ENCODE measurements at places on chromosomes 5 and 9.

DNA sequence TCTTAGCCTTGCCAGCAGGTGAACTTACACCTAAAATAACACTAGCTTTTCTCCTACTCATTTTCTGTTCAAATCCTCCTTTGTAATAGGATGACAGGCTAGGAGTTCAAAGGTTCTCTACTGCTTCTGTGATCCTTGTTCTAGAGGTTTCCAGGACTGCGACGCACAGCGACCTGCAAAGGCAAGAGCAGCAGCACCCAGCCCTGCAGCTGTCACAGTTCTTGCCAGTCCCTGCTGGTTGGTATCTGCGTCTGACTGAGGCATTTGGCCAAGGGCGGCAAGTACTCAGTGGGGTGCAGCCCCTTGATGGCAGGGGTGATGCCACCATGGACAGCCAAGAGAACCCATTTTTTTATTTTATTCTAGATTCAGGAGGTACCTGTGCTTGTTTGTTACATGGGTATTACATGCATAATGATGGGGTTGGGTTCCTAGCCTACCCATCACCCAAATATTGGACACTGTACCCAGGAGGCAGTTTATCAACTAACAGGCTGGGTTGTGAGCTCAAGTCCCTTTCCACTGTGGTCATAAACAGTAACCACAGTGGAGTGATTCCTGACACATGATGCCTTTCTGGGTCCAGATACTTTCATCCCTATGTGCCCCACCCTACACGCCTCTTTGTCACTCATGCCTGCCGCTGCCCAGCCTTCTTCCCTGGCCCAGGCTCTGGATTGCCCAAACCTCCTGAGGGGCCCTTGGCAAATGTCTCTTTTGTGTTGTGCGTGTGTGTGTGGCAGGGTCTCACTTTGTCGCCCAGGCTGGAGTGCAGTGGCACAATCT is 111.0 kb downstream of the GAPVD1 start:
- no peak for DNase-seq

DNA sequence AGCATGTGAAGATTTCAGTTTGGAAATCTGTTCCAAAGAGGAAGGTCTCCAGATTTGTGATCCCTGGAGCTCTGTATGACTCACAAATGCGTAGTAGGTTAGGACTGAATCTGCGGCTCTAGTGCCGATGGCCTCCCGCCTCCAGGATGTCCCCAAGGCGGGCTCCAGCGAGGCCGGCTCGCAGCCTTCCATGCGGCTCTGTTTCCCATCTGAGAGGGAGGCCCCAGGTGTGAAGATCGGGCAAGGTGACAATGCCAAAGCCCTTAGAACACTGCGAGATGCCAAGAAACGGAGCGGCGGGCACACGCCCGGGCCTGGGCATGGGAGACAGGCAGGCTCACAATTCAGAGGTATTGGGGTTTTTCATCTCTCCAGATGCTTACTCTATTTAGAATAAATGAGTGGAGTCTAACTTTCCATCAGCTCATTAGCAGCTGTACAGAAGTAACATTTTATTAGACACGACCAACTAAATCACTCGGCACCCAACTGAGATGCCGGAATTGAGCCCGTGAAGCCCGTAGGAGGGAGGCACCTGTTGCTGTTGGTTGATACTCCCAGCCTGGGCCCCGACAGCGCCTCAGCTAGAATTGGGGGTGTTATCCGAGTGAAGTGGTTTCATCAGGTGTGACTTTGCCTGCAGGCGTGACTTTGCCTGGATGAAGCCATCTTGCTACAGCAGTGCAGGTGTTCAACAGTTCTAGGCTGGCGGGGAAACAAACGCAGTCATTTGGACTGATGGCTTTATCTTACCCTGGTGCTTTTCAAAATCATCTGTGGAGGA is 7.4 kb upstream of the MRPS2 start:
- no peak for DNase-seq

DNA sequence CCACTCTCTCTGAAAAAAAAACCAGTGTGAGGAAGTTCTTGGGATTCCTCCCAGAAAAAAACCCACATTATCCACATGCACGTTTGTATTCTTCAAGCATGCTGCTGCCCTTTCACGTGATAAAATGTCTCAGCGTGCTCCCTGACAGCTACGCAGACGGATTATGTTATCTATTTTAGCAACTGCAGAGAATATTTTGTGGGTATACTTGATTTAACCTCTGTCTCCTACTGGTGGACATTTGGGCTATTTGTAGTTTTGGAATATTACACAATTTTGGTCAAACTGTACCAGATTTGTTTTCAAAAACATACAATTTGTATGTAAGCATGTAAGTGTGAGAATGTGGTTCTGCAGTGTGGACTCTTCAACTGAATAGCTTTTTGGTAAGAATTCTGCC is 10.7 kb downstream of the PRRC2B start:
- DNase-seq = peak; percentile 58

- DNase-seq = peak; percentile 51
Measured at GRCh38 chr9:4086119-4087090, 213.5 kb downstream of the GLIS3 start.

- peak; percentile 16 for DNase-seq
Measured at GRCh38 chr9:72954431-72955125, 1.7 kb upstream of the ALDH1A1 start.

DNA sequence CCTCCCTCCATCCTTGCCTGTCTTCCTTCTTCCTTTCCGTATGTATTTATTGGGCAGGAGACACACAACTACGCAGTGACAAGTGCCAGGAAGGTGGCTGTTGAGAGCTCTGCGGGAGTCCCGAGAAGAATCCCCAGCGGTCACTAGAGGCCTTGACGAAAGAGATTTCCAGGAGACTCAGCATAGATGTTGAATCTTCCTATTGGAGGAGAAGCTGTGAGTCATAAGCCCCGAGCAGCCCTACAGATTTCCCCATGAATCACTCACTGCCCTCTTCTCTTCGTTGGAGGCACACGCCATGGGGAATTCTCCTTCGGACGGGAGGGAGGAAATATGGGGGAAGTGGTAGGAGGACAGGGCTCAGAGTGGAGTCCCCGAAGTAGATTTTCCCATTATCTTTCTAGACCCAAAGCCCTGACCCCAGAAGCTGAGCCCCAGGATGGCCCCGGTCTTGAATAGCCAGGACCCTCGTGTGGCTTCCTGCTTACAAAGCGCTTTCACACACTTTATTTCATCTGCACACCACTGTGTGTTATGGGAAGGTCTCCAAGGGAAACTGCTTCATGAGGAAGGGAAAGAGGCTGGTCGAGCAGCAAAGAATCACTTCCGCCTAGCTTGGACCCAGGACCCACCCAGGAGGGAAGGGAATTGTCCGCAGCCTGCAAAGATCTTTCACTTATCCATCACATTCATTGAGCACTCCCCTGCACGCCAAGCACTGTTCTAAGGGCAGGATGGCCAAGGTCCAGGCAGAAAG is 12.7 kb downstream of the DUSP1 start:
- DNase-seq = peak; percentile 97

DNA sequence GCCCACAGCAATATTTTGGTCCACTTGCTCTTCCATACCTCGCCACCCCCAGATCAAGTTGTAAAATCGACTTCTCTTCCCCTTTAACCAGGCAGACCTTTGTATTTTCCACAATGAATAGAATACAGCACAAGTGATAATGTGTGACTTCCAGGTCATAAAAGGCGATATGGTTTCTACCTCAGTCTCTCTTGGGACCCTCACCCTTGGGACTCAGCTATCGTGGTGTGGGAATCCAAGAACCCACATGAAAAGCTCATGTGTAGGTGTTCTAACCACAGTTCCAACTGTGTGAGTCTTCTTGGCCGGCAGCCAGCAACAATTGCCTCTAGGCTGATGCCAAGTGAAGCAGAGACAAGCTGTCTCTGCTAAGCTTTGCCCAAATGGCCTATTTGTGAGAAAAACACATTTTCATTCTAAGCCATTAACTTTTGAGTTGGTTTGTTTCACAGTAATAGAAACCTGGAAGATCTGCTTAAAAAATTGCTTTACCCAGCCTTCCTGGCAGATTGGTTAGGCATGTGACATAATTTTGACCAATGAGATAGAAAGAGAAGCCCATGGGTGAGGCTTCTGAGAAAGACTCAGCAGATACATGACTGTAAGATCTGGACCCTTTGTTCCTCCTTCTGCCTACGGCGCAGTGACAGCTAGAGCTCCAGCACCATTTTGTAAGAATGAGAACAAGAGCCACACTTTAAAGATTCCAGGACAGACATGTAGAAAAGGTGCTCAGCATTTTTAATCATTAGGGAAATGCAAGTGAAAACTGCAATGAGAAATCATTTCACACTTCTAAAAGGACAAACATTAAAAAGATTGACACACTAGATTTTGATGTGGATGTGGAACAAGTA is 18.3 kb upstream of the MLLT3 start:
- DNase-seq = peak; percentile 33

DNA sequence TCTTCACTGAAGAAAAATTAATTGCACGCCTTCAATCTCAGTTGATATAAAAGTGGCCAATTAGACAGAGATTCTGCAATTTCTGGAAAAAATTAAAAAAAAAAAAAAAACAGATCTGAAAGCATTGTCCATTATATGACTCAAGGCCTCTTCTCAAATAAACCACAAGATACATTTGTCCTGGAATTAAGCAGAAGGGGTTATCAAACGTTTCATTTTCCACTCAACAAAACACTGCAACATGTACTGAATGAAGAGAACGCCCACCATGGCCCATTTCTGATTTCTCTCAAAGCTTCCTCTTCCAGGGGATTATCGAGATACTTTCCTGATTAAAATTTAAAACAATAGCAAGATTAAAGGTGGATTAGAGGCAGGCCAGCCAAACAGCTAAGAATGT is 5.8 kb upstream of the PAPPA start:
- no peak for DNase-seq

- no peak for DNase-seq
Measured at GRCh38 chr9:99253134-99253533, 31.1 kb downstream of the SEC61B start.

GRCh38 chr5:14902826-14903560 is 31.4 kb upstream of the ANKH start:
- DNase-seq = no peak

DNA sequence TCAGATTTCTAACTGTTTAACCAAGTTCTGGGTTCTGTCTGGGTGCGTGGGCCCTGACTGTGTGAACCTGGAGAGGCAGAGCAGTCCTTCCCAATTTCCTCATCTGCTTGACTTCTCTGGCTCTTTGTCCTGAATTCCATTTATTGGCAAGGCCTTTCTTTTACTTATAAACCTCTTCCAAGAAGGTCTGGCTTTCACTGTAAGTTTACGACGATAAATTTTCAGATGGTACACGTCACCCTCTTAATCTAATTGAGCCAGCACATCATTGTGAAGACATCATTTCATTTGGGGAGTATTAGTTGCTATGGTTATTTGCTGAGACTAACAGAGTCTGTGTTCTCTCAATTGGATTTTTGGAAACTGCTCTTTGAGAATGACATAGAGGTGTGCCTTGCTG is 92.4 kb downstream of the ARHGAP26 start:
- peak; percentile 20 for DNase-seq

- DNase-seq = no peak
Measured at GRCh38 chr5:146817973-146818372, 60.6 kb downstream of the PPP2R2B start.

- DNase-seq = peak; percentile 32
Measured at GRCh38 chr5:167821151-167821550, 470.3 kb upstream of the WWC1 start.

- DNase-seq = no peak
Measured at GRCh38 chr5:148335259-148335658, at the start of gene SPINK9. SPINK9 (plus strand) TSS chr5:148335559; CDS start chr5:148335614, 55 bp downstream.

- DNase-seq = no peak
Measured at GRCh38 chr5:123965626-123966025, 453.6 kb downstream of the CSNK1G3 start.

- no peak for DNase-seq
Measured at GRCh38 chr5:142998316-142999020, 228.3 kb downstream of the ARHGAP26 start.

- DNase-seq = peak; percentile 1
Measured at GRCh38 chr5:165209101-165209727, 1703.8 kb downstream of the MAT2B start.

- no peak for DNase-seq
Measured at GRCh38 chr9:135533113-135533512, 11.9 kb downstream of the LCN1 start.

- DNase-seq = peak; percentile 57
Measured at GRCh38 chr9:87382900-87383299, 114.8 kb upstream of the DAPK1 start.

DNA sequence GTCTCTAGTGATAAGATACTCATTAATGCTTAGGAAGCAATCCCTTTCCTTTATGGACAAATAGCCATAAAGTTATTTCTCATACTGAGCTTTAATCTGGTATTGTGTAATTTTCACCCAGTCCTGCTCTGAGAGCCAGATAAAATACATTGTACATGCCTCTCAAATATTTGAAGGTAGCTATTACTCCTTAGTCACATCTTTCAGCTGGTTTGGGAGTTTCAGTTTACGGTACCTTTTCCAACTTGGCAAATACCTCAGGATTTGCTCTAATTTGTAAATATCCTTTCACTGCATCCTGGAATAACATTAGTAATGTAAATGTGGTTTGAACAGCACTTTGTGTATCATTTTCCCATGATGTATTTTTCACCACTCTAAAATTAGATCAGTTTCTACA is 47.4 kb downstream of the ABHD17B start:
- peak; percentile 21 for DNase-seq

GRCh38 chr9:14585730-14586473 is 107.3 kb downstream of the ZDHHC21 start:
- no peak for DNase-seq

DNA sequence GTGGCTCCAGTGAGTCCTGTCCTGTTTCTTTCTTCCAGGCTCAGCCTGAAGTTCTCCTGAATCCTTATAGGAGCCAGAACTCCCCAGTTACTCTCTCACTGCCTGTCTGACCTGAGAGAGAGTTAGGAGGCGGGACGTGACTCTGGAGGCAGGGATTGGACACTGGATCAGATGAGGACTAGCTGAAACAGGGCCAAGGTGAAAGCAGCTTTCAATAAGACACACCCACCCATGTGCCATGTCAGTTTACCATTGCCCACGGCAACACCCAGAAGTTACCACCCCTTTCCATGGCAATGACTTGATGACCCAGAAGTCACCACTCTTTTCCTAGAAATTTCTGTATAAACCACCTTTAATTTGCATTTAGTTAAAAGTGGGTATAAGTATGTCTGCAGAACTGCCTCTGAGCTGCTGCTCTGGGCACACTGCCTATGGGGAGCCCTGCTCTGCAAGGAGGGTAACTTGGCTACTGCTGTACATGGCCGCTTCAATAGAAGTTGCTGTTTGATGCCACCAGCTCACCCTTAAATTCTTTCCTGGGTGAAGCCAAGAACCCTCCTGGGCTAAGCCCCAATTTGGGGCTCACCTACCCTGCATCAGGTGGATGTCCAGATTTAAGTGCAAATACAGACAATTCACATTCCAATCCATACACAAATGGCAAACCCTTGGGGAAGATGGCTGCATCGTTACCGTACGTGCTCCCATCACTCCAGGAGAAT is 13.7 kb downstream of the FCN2 start:
- DNase-seq = no peak

DNA sequence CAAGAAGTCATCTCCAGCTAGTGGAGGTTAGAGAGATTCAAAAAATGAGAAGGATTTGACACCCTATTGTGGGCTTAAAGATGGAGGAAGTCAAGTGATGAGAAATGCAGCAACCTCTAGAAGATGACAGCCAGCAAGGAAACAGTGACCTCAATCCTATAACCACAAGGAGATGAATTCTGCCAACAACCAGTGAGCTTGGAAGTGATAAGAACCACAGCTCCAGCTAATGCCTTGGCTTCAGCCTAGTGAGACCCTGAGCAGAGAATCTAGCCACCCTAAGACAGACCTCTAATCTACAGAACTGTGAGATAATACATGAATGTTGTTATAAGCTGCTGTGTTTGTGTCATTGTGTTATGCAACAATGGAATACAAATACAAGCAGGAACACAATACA is 262.4 kb downstream of the GRIA1 start:
- DNase-seq = no peak

All from EH (cell line).